ENCODE measurements at places on chromosomes 7 and 10.

DNA sequence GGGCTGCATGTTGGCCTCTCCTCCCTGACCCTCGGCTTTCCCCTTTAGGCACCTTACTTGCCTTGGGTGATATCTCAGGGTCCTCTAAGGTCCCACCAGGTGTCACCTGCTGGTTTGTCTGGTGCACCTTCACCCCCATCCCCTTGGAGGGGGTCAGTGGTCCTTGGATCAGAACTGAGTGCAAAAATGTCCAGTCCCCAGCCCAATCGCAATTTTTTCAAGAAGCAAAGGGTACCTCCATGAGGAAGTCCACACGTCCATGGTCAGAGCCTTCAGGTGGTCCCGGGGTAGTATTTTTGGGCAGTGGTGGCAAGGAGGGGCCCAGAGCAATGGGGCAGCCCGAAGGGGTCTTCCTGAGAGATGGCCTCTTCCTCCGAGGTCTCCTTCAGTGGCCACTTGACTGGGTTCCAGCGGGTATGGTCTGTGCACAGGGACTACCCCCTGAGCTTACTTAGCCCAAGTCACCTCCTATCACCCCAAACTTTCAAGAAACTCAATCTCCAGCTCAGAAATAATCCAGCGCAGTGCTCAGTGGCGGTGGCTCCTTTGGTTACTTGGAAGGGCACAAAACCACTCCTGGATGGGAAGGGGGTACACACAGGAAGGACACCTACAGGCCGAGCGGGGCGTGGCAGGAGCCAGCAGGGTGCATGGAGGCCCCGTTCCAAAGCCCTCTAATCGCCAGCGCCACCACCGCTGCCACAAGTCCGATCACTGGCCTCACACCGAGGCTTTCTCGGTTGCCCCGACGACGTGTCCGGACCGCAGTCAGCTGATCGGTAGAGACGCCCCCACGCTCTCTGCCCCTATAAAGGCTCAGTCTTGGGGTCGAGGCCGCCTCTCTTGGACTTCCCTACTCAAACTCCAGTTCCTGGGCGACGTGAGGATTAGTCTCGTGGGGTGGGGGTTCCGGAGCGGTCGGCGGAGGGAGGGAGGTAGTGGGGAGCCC, 4.5 kb downstream of the SAP25 start:
- no peak for DNase-seq

GRCh38 chr7:28044825-28045224, 135.8 kb downstream of the JAZF1 start:
- DNase-seq: no peak

GRCh38 chr7:98238076-98238475, 14.0 kb downstream of the TECPR1 start:
- no peak for DNase-seq

DNA sequence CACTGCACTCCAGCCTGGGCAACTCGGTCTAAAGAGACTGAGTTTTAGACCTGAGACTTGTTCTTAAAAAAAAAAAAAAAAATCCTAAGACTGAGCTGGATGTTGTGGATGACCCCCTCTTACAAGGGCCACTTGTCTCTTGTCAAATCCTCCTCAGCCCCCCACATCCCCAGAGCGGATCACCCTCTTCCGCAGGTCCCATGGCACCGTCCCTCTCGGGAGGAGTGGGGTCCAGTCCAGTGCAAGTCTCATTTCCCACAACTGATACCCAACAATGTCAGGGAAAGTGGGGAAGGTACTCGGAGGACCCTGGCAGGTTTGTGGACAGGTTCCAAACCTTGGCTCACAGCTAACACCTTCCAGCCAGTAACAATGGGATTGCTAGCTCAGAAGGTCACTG, 100.3 kb downstream of the ELFN1 start:
- no peak for DNase-seq

GRCh38 chr7:7671361-7671760, 30.8 kb downstream of the UMAD1 start:
- no peak for DNase-seq

- no peak for DNase-seq
These were observed 38.4 kb upstream of the IKZF1 start for GRCh38 chr7:50265968-50266634.

- no peak for DNase-seq
These were observed 754.2 kb downstream of the GRID1 start for GRCh38 chr10:85612378-85612775.

- no peak for DNase-seq
These were observed 836.8 kb downstream of the SORCS1 start for GRCh38 chr10:106327747-106328146.

GRCh38 chr10:116974456-116975005, 30.5 kb downstream of the SHTN1 start:
- no peak for DNase-seq

GRCh38 chr10:123997486-123998196, 95.8 kb downstream of the CHST15 start:
- DNase-seq: no peak

GRCh38 chr10:43166207-43166879, 28.1 kb downstream of the CSGALNACT2 start:
- no peak for DNase-seq

DNA sequence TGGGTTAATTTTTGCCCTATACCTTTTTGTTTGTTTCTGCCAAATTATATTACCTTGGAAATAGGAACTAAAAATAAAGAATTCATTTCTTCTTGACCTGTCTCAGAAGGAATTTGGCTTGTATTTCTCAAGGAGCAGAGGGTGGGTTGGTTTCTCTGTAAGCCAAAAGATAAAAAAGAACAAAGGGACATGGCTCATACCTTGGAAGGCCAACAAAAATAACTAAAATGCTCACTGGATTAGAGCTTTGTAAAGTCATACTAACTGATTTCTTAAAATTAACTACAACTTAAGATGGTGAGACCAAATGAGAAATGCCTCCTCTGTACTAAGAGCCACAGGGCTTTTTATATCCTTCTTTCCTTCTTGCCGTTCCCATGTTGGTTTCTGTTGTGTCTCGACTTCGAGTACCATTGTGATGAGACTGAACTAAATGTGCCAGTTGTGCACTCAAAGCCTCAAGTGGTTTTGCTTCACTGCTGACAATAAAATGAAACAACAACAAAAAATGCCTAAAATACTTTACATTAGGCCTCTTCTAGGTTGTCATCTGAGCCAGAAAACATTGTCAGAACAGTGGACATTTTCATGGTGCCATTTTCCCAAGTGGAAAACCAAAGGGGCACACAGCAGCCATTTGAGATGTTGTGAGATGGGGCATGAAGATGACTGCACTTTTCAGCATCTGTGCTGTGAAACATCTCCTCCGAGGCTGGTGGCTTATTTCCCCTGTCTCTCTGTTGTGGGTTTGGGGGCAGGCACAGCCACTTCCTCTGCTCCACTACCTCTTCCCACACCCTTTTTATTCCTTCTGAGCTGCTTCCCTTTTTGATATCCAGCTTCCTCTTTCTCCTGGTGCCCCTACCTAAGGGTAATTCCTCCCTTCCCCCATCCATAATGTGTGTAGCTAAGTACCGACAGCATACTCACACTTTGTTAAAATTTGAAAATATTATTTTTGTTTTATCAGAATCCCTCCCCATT, 51.8 kb upstream of the AGR3 start:
- DNase-seq: peak; percentile 92

- no peak for DNase-seq
These were observed 2.3 kb upstream of the NRP1 start for GRCh38 chr10:33336582-33337325.

- DNase-seq: no peak
These were observed 571.8 kb downstream of the TCERG1L start for GRCh38 chr10:130739757-130740145.

All from GF-D8 (cell line).